Fibroblast of the aortic adventitia (primary cell): ENCODE measurements at places on chromosomes 6 and 20. TPM values are rescaled to one million over a fixed set of nuclear protein-coding genes. Genes with fewer than 3 reads are reported as not detected.

The EFCAB8 gene
- not detected in 2 replicates for total RNA-seq

The POU5F1 gene
- total RNA-seq = not detected in 2 replicates

The PPP1R11 gene
- total RNA-seq = 19.0 and 52.5 TPM in 2 replicates

The IPCEF1 gene
- total RNA-seq = 0.54 and 1.3 TPM in 2 replicates

The IMPG1 gene
- total RNA-seq = not detected in 2 replicates
